ENCODE measurements at places on chromosomes 2 and 18. TPM values are rescaled to one million over a fixed set of nuclear protein-coding genes. Genes with fewer than 3 reads are reported as not detected.

Gene ZSWIM2
- not detected for total RNA-seq

Gene ITPRIPL1
- 2.9 TPM for total RNA-seq

Gene ALK
- 0.66 TPM for total RNA-seq

Gene EGR4
- total RNA-seq: not detected

Gene SKOR2
- total RNA-seq: not detected

Gene CAVIN2
- total RNA-seq: 12.3 TPM

Gene HOXD8
- total RNA-seq: 7.3 TPM

Gene SIX3
- not detected for total RNA-seq

Gene SLC5A7
- not detected for total RNA-seq

Gene CD8A
- total RNA-seq: 0.49 TPM

Gene FRZB
- total RNA-seq: 7.0 TPM

Gene ALPI
- not detected for total RNA-seq

Gene LRP1B
- total RNA-seq: 1.6 TPM

Gene MC2R
- total RNA-seq: not detected

Gene HAAO
- total RNA-seq: 4.3 TPM

Gene SERPINB10
- 1.9 TPM for total RNA-seq

Gene MAL
- 5.7 TPM for total RNA-seq

Gene SCN2A
- total RNA-seq: not detected

Gene TEKT4
- total RNA-seq: not detected

Gene PSMA8
- total RNA-seq: not detected

Gene DOK6
- total RNA-seq: 0.45 TPM

Gene CD8B2
- not detected for total RNA-seq

Gene CKAP2L
- total RNA-seq: 1.2 TPM

Gene CDH7
- total RNA-seq: 0.13 TPM

Gene IL1F10
- total RNA-seq: 8.3 TPM

Gene CXCR1
- total RNA-seq: not detected

Gene CAB39
- 74.7 TPM for total RNA-seq

Gene ZNF236
- 12.9 TPM for total RNA-seq

Gene COL4A3
- total RNA-seq: 0.56 TPM

Gene CPS1
- total RNA-seq: 5.1 TPM

Gene PROKR1
- total RNA-seq: 0.23 TPM

Gene TMEM200C
- total RNA-seq: 0.55 TPM

Gene LRRC30
- not detected for total RNA-seq

Gene TRIM43
- not detected for total RNA-seq

Gene SCTR
- not detected for total RNA-seq

Gene RESP18
- total RNA-seq: not detected

Gene ACVR2A
- total RNA-seq: 74.0 TPM

Gene SAG
- not detected for total RNA-seq

Gene ATL2
- total RNA-seq: 183 TPM

Gene ERICH2
- 0.58 TPM for total RNA-seq

Gene ALLC
- total RNA-seq: 0.23 TPM

Gene MLPH
- total RNA-seq: 37.9 TPM

Gene KYNU
- 6.1 TPM for total RNA-seq

Gene LMAN2L
- total RNA-seq: 17.2 TPM

Gene SRD5A2
- total RNA-seq: not detected

Gene NEU2
- 1.3 TPM for total RNA-seq

Gene LANCL1
- total RNA-seq: 42.9 TPM

Gene GPBAR1
- total RNA-seq: 0.34 TPM

Gene ICA1L
- 0.72 TPM for total RNA-seq

Gene CRIM1
- 113 TPM for total RNA-seq

Gene ABCB11
- not detected for total RNA-seq
